Spinal cord (tissue), 10 donors: ENCODE measurements at places on chromosomes 1 and 21.
A peak's percentile ranks its signal among the peaks of the same experiment; 100 is the strongest.

DNA sequence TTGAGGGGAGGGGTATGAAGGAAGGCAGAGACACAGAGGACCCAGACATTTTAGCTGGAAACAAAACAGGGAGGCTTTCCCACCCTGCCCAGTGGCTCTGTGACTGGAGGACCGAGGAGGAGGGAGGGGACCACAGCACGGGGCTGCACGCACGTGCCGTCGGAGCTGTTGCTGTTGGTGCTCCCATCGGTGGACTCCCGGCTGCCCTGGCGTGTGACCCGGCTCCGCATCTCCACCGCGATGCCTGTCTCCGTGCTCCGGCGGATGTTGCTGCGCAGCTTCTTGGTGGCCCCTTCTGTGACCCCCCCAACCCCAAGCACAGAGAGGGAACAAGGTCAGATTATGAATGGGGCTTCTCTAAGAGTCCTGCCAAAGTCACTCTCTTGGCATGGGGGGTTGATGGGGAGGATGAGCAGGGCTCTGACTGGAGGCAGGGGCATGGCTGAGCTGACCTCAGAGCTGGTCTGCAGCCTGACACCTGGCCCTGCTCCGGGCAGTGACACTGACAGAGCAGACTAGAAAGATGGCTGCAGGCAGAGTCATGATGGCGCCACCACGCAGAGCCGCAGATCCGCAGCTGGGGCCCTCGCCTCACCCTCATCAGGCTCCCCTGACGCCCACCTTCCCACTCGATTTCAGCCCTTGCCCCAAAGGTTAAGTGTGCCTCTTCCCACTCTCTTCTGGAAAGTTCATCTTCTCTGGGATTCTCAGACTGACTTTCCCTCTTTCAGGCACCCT is 29.6 kb downstream of the RIMS3 start:
- H3K4me3 ChIP-seq = no peak overlapping the region
- peaks cover 21% of the 10 kb centered on the region for H3K36me3 ChIP-seq
- no peak for DNase-seq
- H3K4me1 ChIP-seq = peaks cover 17% of the 10 kb centered on the region
- no peak overlapping the region for H3K27ac ChIP-seq

DNA sequence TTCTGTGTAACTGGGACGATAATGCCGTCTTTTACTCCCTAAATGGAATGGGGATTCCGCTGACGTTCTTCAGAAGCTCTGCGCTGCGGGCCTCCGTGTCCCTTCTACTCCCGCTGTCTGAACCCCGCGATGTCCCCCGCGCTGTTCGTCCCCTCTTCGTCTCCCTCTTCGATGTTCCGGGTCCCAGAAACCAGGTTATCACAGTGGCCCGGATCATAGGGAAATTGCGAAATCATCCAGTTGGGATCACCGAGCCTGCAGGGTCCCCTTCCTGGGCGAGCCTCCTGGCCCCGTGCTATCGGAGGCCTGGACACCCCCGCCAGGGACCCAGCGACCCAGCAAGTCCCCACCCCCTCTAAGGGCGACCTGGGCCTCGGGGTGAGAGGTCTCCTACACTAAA is 154.2 kb downstream of the PPIAL4G start:
- peaks cover 31% of the 10 kb centered on the region for H3K27me3 ChIP-seq
- H3K36me3 ChIP-seq = no peaks in the 10 kb centered on the region
- DNase-seq = no peak
- peaks cover 14% of the 10 kb centered on the region for H3K4me1 ChIP-seq
- H3K4me3 ChIP-seq = no peak overlapping the region

- H3K36me3 ChIP-seq = peaks cover 19% of the 10 kb centered on the region
- H3K4me1 ChIP-seq = no peaks in the 10 kb centered on the region
- no peaks in the 10 kb centered on the region for H3K27me3 ChIP-seq
- DNase-seq = no peak
Measured at GRCh38 chr1:32303997-32304622, 12.2 kb downstream of the HDAC1 start.

DNA sequence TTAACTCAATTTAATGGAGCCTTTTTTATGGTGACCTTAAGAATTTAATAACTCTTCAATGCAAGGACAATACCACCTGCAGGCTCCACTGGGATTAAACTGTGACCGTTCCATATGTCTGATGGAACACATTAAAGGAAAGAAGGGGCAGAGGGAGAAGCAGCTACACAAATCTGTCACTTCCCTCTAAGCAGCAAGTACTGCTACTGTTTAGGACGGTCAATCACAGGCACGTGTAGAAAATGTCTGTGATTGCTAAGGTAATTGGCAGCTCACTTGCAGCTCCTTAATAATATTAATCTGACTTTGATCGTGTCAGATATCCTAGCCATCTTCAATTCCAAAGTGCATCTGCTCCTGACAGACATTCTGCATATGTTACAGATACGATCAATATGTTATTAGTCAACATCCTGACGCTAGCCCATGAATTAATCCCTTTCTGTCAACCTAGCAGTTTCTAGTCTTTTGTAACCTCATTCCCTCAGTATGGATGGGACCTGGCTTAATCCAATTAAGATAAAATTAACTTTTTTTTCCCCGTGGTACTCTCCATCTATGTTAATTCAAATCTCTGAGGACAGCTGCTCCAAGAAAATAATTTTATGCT is 1012.4 kb downstream of the AMY1C start:
- DNase-seq = no peak
- no peak overlapping the region for H3K4me3 ChIP-seq
- no peaks in the 10 kb centered on the region for H3K27me3 ChIP-seq
- H3K27ac ChIP-seq = no peak overlapping the region

DNA sequence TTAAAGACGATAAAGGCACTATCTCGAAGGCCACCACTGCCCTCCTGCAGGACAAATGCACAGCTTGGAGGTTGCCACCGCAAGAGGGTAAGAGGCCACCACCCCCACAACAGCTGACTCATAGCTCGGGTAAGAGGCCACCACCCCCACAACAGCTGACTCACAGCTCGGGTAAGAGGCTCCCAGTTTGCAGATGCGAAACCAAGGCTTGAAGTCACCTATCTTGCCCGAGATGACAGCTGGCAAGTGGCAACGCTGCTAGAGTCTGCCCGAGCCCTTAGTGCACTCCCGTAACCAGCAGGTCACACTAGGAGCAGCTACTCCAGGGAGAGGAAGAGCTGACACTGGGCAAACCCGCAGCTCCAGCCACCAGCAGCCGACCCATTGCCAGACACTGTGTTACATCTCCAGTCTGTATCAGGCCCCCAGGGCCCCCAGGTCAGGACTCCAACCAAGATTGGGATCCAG is 17.1 kb upstream of the SPSB1 start:
- H3K4me1 ChIP-seq = peaks cover 13% of the 10 kb centered on the region
- H3K36me3 ChIP-seq = peaks cover 18% of the 10 kb centered on the region
- H3K4me3 ChIP-seq = no peak overlapping the region
- no peak overlapping the region for H3K27ac ChIP-seq

- no peaks in the 10 kb centered on the region for H3K27me3 ChIP-seq
- H3K4me1 ChIP-seq = no peaks in the 10 kb centered on the region
- no peak for DNase-seq
- H3K36me3 ChIP-seq = no peaks in the 10 kb centered on the region
- no peak overlapping the region for H3K4me3 ChIP-seq
- H3K27ac ChIP-seq = no peak overlapping the region
Measured at GRCh38 chr1:118253053-118253915, 68.3 kb upstream of the SPAG17 start.

GRCh38 chr1:79777481-79778219 is 771.1 kb upstream of the ADGRL4 start:
- H3K36me3 ChIP-seq = no peaks in the 10 kb centered on the region
- no peak overlapping the region for H3K27ac ChIP-seq
- no peak for DNase-seq
- H3K4me3 ChIP-seq = no peak overlapping the region
- no peaks in the 10 kb centered on the region for H3K4me1 ChIP-seq
- H3K27me3 ChIP-seq = no peaks in the 10 kb centered on the region

- H3K4me1 ChIP-seq = no peaks in the 10 kb centered on the region
- H3K4me3 ChIP-seq = no peak overlapping the region
- DNase-seq = no peak
Measured at GRCh38 chr1:110292031-110292741, 47.0 kb upstream of the RBM15 start.

DNA sequence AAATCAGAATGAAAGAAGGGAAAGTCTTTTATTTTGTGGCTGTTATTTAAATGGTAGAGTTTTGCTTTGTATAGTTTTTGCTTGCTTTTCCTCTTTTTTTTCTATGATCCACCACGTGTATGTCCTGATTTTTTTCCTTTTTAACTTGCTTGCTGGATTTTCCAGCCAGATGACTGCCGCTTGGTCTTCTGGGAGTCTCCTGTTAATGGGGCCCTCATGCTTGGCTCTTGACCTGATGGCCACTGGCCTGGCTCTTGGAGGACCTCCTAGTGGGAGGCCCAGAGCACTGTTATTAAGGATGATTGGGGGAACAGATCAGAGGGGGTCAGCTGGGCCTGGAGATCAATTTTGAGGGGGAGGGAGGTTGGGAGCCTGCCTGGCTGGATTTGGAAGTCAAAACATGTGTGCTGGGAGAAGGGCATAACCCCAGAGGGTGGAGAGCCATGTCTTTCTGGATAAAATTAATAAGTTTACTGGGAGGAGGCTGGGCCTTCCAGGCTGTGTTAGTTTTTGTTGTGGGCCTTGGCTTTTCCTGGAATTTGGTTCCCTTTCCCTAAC is 1.2 kb downstream of the FGGY start:
- H3K27me3 ChIP-seq = no peaks in the 10 kb centered on the region
- no peak for DNase-seq
- peaks cover 16% of the 10 kb centered on the region for H3K4me1 ChIP-seq
- no peaks in the 10 kb centered on the region for H3K36me3 ChIP-seq
- peak overlapping the region; percentile 98 for H3K27ac ChIP-seq

- no peak overlapping the region for H3K27ac ChIP-seq
- peak; percentile 70 for DNase-seq
- no peak overlapping the region for H3K4me3 ChIP-seq
- peaks cover 97% of the 10 kb centered on the region for H3K36me3 ChIP-seq
- peaks cover 6% of the 10 kb centered on the region for H3K4me1 ChIP-seq
Measured at GRCh38 chr1:21607549-21608529, 61.3 kb downstream of the RAP1GAP start.

DNA sequence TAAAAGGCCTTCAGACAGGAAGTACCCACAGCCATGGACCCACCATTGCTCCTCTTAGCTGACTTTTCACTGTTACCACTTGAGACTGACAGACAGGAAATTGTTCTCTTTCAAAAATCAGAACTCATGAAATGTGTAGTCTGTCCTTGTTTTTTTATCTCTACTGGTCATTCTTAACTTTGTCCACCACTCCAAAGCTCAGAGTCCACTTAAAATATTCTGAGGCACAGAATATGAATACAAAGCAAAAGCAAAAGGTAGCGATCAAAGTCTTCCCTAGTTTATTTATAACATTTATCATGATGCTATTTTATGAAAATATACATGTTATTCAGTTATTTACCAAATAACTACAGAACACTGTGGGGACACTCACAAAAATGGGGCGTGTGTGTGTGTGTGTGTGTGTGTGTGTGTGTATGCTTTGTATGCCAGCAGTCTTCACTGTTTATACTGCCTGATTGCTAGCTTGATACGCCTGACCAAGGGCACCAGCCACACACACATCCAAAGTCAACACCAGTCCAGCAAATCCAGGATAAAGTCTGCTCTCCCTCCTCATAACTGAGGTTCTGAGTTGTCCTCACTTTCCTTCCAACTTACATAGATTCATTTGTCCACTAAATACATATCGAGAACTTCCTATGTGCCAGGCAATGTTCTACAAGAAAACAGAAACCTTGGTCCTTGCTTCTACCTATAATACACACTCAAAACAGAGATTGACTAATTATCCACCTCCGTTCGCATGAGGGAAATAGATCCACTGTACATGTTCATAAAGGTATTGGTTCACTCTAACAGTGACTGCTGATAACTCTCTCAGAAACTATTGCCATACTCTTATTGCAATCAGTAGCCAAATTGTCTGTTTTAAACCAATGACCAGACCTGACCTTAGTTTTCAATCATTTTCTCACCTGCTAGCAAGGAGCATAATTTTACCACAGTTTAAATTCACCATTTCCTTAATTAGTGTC is 79.4 kb downstream of the ERICH3 start:
- H3K4me1 ChIP-seq = no peaks in the 10 kb centered on the region
- no peak for DNase-seq
- H3K27ac ChIP-seq = no peak overlapping the region
- H3K27me3 ChIP-seq = no peaks in the 10 kb centered on the region

- no peaks in the 10 kb centered on the region for H3K4me1 ChIP-seq
- no peaks in the 10 kb centered on the region for H3K36me3 ChIP-seq
- DNase-seq = no peak
- no peak overlapping the region for H3K27ac ChIP-seq
- no peaks in the 10 kb centered on the region for H3K27me3 ChIP-seq
- no peak overlapping the region for H3K4me3 ChIP-seq
Measured at GRCh38 chr21:25838809-25839208, 104.0 kb downstream of the GABPA start.

GRCh38 chr1:176448340-176448739 is 14.6 kb upstream of the PAPPA2 start:
- H3K4me1 ChIP-seq = no peaks in the 10 kb centered on the region
- no peak overlapping the region for H3K27ac ChIP-seq
- DNase-seq = no peak
- H3K4me3 ChIP-seq = no peak overlapping the region

DNA sequence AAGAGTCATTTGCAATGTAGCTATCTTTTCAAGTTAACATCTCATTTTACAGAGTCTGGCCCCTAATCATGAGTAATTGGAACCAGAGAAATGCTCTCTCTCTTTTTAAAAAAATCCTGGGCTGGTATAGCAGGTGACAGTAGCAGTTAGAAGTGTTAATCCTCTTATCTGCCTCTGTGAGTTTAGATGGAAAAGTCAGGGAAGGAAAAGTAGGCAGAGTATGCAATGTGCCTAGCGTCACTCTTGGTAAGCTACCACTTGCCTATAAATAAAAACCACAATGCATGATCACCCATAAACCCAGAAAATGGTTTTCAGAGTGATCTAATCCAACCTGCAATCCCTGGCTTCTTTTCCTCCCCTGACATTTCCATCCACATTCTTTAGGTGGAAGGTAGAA is 43.2 kb downstream of the UTP25 start:
- DNase-seq = no peak
- peaks cover 6% of the 10 kb centered on the region for H3K27me3 ChIP-seq
- no peaks in the 10 kb centered on the region for H3K36me3 ChIP-seq
- H3K4me1 ChIP-seq = peaks cover 11% of the 10 kb centered on the region

GRCh38 chr1:167443757-167444156 is 74.6 kb downstream of the CD247 start:
- H3K4me1 ChIP-seq = peaks cover 11% of the 10 kb centered on the region
- H3K27ac ChIP-seq = no peak overlapping the region
- peaks cover 2% of the 10 kb centered on the region for H3K27me3 ChIP-seq
- no peaks in the 10 kb centered on the region for H3K36me3 ChIP-seq

- peaks cover 15% of the 10 kb centered on the region for H3K36me3 ChIP-seq
- H3K4me3 ChIP-seq = peak overlapping the region; percentile 61
- peaks cover 65% of the 10 kb centered on the region for H3K4me1 ChIP-seq
- no peak for DNase-seq
- peaks cover 12% of the 10 kb centered on the region for H3K27me3 ChIP-seq
- no peak overlapping the region for H3K27ac ChIP-seq
Measured at GRCh38 chr1:37473431-37474045, 842 bp upstream of the ZC3H12A start.

- peaks cover 14% of the 10 kb centered on the region for H3K36me3 ChIP-seq
- H3K4me3 ChIP-seq = no peak overlapping the region
- DNase-seq = no peak
- no peak overlapping the region for H3K27ac ChIP-seq
- no peaks in the 10 kb centered on the region for H3K27me3 ChIP-seq
- no peaks in the 10 kb centered on the region for H3K4me1 ChIP-seq
Measured at GRCh38 chr1:20873311-20873710, 86.2 kb upstream of the HP1BP3 start.
